Naive thymus-derived CD4-positive, alpha-beta T cell (primary cell): ENCODE measurements at places on chromosomes 7 and 10.
A peak's percentile ranks its signal among the peaks of the same experiment; 100 is the strongest.

DNA sequence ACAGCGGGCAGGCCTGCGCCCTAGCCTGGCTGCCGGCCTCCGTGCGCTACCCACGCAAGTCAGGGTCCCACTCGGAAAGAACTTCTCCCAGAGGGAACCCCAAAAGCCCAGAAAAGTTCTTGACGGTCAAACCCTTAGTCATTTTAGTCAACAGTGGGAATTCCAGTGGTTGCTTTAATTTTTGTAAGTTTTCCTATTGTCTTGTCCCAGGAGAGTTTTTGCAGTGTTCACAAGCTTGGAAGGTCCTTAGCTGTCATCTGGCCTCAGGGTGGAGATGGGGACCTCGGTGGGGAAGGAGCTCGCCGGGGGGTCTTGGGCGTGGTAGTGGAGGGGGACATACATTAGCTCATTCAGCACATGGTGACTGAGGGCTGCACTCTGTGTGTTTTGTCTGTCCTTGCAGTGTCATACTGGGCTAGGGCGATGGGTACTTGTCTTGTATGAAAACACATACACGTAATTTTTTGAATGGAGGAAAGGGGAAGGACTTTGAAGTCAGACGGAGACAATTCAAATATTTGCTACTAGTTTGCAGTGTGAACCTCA, 736 bp downstream of the MINDY4 start:
- peak; percentile 5 for DNase-seq

DNA sequence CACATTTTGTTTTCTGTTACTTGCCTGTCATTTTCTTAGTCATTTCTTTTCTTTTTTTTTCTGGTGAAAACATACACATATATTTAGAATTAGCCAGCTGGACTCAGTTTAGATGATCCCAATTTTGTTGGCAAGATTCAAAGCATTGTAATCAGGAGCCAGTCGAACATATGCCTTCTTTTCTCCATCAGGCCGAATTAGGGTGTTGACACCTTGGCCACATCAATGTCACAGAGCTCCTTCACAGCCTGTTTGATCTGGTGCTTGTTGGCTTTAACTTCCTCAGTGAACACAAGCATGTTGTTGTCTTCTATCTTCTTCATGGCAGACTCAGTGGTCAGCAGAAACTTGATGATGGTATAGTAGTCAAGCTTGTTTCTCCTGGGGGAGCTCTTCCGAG, 32.6 kb downstream of the PHF14 start:
- DNase-seq, result no peak

GRCh38 chr7:77459311-77459726, 43.2 kb upstream of the GSAP start:
- no peak for DNase-seq

- no peak for DNase-seq
These were observed 75.3 kb upstream of the GRB10 start for GRCh38 chr7:50857804-50858489.

GRCh38 chr7:105600720-105601550, 19.6 kb upstream of the EFCAB10 start:
- DNase-seq, result no peak

- no peak for DNase-seq
These were observed 498.3 kb downstream of the GFRA1 start for GRCh38 chr10:115774721-115775120.

GRCh38 chr10:4120096-4120853, 335.3 kb upstream of the KLF6 start:
- DNase-seq, result no peak
